ENCODE measurements at places on chromosomes 3 and 15.

DNA sequence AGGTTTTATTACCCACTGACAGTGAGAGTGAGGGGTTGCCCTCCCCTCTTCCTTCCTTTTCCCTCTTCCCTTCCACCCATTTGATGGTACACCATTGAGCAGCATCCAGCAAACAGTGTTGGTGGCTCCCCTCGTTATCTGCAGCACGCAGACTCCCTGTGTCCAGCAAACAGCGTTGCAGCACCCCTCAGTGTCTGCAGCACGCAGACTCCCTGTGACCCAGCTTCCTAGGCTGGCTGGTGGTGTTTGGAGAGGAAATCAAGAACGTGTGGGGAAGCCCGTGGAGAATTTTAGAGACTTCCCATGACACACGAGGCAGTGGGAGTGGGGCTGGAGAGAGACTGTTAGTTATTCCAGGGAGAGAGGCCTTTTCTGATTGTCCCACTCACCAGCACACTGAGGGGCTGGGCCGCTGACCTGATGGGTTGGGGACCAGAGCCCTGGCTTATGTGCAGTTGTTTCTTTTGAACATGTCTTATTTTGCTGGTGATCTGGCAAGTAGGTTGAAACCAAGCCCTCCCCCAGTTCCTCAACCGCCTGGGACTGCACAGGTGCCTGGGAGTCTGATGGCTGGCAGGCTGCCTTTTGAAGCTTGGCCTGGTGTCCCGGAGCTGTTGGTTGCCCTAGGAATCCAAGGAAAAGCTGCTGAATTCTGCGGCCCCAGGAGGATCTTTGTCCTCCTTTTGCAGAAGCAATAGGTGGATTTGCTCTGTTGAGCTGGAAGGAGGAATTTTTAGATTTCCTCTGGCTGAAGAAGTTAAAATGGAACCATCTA, 19.0 kb downstream of the APBA2 start:
- DNase-seq: no peak

- DNase-seq: no peak
Observed at GRCh38 chr3:134810850-134811249, 15.8 kb downstream of the EPHB1 start.

GRCh38 chr3:178538056-178538455, 1.8 kb downstream of the KCNMB2 start:
- no peak for DNase-seq

DNA sequence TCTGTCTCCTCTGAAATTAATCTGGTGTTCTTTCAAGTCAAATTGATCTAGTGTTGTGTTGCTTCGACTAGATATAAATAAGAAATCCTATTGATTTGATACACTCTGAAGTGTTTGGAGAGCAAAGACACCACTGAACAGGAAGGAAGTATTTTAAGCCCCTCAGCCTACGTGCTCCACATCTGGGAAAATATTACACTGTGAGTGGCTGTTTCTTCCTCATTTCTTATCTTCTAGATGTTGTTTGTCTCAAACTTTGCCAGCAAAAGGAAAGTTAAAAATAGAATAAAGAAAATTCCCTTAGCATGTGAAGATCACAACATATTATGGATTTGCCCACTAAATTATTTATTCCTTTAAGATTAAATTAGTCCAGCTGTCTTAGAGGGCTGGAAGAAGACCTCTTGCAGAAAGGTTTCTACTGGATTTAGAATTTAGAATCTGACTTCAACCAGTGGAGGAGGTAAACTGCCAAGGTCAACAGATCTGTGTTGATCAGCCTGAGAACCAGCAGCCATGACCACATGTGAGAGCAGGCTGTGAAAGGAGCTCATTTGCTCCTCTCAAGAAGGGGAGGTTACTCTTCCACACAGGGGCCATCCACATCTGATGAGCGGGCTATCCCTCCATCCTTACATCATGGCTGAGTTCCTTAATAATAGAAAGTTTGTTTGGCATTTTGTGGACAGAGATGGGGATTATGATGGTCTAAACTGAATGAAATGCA, 46.3 kb upstream of the ACKR4 start:
- DNase-seq: no peak

GRCh38 chr3:108295421-108296175, 750 bp upstream of the HHLA2 start:
- DNase-seq: no peak

All from stimulated activated CD4-positive, alpha-beta T cell treated with anti-CD3 and anti-CD28 coated beads, Interleukin-12 subunit alpha, Interleukin-12 subunit beta, amount 100 ng/mL, for 4 hours (primary cell).